ENCODE measurements at places on chromosomes 11 and 22. TPM values are rescaled to one million over a fixed set of nuclear protein-coding genes. Genes with fewer than 3 reads are reported as not detected.

The CNGA4 gene
- not detected for polyA plus RNA-seq

The LARGE2 gene
- not detected for polyA plus RNA-seq

DNA sequence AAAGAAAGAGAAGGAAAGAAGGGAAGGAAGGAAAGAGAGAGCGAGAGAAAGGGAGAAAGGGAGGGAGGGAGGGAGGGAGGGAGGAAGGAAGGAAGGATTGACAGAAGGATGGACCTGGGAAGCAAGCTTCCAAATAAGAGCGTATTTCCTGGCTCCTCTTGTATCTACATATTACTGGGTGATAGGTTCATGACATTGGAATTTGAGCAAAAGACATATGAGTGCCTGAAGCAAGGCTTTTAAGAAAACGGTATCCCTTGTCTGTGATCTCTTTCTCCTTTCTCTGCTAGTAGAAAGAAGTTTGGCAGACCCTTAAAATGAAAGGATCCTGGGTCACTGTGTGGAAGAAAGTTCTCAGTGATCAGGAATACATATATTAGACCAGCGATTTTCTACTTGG, 932.2 kb upstream of the CCDC90B start:
- no peak for DNase-seq

DNA sequence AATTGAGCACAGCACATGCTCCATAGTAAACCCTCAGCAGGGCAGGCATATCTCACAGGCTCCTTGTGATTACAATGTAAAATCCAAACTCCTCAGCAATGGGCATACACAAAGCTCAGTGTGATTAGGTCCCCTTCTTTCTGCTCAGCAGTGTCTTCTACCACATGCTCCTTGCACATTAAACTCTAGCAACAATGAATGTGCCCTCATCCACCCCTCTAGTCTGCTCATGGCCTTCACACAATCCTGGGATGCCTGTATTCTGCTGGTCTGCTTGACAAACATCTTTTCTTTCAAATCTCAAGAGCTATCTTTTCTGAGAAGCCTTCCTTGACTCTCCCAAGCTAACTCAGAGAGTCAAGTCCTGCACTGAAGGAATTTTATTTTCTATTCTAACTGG, 32.4 kb upstream of the DBX1 start:
- no peak for DNase-seq

DNA sequence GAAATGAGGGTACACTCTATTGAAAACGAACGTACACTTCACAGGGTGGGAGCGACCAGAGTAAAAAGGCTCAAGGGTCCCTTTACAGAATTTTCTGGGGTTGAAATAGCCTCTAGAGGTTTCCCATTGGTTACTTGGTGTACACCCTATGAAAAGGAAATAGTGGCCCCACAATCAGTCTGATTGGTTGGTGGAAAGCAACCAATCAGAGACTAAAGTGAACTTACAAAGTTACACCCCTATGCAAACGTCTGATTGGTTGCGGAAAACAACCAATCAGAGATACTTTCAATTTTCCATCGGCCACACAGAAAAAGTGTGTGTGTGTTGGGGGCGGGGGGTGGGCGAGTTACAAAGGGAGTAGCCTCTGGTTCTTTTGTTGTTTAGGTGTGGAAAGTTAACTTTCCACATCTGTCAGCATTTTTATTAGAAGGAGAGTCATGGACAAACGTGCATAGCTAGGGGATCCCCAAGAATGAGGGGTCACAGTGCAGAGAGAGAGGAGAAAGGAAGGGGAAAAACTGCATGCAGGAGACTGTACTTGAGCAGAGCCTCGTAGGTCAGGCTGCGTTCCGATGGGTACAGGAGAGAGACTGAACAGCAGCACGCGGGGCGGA, 1152.1 kb downstream of the TBC1D22A start:
- DNase-seq = no peak

Measured in immature natural killer cell (primary cell).